Activated naive CD8-positive, alpha-beta T cell treated with anti-CD3 and anti-CD28 coated beads, Interleukin-2, amount 10 ng/mL, durations not matched to agents 7 days and 5 days (primary cell): ENCODE measurements at places on chromosomes 12 and 14. TPM values are rescaled to one million over a fixed set of nuclear protein-coding genes. Genes with fewer than 3 reads are reported as not detected.

Gene DBX2
- total RNA-seq: not detected

Gene BMAL2
- 11.8 TPM for total RNA-seq

Gene GPR135
- total RNA-seq: 2.4 TPM

Gene SLC17A8
- total RNA-seq: not detected

Gene SLC6A13
- total RNA-seq: 0.69 TPM

Gene HHIPL1
- total RNA-seq: 0.17 TPM
